ENCODE measurements at places on chromosomes 12 and 14.

DNA sequence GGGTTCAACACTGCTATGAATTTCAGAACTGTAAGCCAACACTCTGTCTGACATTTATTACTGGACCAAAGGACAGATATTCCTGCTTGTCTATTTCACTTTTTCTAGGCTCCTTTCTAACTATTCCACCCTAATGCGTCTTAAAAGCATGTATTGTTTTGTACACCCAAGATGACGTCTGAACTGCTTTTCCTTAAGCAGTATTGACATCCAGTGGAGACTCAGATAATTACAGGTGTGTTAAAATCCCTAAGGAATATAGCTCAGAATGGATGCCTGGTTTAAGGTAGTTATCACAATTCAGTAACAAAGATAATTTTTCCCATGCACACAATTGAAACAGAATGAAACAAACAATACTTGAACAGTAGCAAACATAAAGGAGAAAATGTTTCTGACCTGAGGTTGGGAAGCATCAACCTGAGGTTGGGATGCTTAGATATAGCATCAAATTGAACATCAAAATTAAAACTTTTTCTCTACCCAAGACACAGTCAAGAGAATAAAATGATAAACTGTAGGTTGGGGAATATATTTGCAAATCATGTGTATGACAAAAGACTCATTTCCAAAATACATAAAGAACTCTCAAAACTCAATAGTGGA lies 93.7 kb upstream of the PTPRR start:
- DNase-seq, result peak; percentile 5

DNA sequence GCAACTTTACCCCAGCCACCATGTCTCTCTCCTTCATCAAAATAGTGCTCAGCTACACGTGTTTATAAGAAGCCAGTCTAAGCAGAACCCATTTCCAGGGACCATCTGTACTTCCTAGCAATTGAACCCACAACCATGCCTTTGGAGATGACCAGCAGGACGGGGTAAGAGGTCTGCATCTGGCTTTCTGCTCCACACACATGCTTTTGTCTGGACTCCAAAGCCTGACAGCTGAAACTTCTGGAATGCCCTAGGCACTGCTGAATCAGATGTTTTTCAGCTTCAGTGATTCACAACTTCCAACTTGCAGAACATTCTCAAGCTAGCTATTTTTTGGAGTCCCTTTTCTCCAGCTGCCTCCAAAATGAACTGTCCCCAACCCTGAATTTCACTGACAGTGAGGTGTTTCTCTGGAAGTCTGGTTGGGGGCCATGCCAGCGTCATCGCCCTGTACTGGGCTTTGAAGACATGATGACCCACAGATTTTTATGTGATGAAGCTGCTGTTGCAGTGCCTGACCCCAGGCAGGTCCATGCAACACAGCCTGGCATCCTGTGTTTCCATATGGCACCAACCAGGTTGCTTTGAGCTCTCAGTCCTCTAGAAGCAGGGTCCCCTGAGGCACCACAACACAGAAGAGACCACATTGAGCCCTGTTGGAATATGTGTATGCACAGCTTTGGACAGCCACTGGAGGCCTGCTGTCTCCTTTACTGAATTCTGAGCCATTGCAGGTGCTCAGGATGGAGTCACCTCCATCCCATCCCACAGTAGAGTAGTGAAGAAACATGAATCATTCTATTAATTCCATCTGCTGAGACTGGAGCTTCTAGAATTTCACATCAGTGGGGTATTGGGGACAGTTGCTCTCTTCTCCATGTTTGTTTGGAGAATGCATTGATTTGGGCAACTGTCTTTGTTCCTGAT lies 80.2 kb downstream of the NUAK1 start:
- no peak for DNase-seq

- DNase-seq, result no peak
Measured at GRCh38 chr14:90428676-90429075, 31.8 kb downstream of the CALM1 start.

DNA sequence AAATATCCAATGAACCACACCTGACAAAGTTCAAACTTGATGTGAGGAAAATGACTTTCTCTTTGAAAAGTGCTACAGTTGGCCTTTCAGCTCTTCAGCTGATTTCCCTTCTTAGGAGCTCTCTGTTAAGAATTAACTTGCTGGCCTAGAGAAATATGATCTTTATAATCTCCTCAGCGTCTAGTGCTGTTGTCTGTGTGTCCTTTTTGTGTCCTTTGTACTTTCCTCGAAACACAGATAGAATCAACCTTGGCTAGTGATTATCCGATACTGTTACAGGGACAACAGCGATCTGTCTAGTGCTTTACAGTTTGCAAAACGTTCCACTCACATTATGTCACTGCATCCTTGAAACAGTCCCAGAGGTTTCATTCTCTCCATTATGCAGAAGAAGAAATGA lies 162.8 kb upstream of the RMST start:
- DNase-seq, result no peak

DNA sequence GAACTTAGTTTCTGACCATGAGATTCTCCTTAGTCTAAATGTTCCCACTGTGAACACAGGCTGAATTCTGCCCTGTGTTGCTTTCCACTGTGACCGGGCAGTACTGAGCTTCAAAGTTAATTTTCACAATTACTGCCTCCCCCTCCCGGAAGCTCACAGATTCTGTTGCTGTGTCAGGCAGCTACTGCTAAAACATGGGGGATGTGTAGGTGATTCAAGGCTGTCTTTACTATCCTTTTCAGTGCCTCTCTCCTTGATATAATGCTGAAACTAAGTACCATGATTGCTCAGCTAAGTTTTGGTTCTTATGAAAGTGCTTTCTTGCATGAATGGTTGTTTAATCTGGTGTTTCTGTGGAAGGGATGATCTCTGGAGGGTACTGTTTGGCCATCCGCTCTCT lies 428.3 kb upstream of the NOVA1 start:
- no peak for DNase-seq

- no peak for DNase-seq
Measured at GRCh38 chr12:91347481-91348214, 165.0 kb upstream of the DCN start.

DNA sequence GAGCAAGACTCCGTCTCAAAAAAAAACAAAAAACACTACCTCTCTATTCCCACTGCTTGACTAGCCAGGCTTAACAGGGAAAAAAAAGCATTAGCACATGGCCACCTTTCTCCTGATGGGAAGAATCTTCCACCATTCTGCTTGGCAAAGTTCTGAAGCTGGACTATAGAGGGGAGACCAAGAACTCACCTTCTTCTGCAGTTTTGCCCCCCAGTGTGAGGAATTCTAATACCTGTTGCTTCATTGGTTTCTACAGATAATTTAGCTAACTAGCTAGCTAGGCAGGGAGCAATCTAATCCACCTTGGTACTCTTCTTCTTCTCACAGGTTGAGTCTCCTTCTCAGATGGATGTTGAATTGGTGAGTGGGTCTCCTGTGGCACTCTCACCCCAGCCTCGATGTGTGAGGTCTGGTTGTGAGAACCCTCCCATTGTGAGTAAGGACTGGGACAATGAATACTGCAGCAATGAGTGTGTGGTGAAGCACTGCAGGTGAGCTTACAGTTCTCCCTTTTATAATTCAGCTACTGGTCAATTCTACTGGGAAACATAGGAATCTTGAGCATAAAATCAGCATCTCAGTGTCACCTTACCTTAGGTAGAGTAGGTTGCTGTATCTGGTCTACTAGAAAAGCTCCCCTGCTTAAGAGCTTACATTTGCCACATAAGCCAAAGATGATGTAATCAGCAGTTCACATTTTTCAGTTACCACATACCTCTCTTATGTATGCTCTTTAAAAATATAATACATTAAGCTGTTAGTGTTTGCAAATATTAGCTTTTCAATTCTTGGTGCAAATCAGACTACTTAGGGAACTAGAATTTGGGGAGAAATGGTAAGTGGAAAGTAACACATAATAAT lies 16.0 kb downstream of the METTL3 start:
- DNase-seq, result no peak

- no peak for DNase-seq
Measured at GRCh38 chr14:100165376-100165775, 5.9 kb upstream of the DEGS2 start.

GRCh38 chr12:109521831-109522230 lies 44.4 kb downstream of the UBE3B start:
- DNase-seq, result no peak

- no peak for DNase-seq
Measured at GRCh38 chr14:95835121-95835730, 41.4 kb upstream of the TUNAR start.

GRCh38 chr14:54223831-54224402 lies 172.9 kb upstream of the CDKN3 start:
- DNase-seq, result no peak

GRCh38 chr12:7966563-7966962 lies 30.6 kb upstream of the SLC2A3 start:
- DNase-seq, result no peak

GRCh38 chr14:75081660-75082229 lies 12.3 kb downstream of the ZC2HC1C start:
- no peak for DNase-seq

DNA sequence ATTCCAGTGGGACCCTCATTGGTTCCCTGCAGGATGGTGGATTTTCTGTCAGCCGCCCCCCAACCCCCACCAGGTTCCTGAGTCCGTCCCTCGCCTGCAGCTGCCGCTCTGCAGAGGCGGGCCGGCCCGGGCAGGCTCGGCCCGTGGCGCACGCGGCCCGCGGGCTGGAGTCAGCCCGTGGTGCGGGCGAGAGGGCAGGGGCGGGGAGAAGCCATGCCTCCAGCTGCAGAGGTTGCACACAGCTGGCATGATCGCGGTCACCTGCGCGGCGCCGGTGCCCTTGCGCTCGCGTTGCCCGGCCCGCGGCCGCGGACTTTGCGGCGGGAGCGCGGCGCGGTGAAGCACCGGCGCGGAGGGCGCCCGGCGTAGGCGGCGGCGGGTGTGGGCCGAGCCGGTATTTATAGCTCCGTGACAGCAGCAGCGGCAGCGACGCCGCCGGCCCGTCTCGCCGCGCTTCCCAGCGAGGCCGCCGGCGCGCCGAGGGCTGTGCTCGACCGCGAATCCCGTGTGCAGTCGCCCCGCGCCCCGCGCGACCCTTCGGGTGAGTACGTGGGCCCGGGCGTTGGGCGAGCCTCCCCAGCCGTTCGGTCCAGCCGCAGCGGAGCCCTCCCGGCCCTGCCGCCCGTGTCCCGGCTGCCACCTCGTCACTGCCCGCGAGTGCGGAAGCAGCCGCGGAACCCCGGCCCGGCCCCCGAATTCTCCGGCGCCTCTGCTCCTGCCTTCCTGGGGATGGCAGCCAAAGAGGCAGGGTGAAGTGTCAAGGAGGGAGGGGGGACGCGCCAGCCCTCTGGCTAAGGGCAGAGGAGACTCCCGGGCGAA lies at the start of gene TMEM117:
Gene TMEM117 (plus strand): TSS at position 426 of the 819 bp plus-strand sequence.
- DNase-seq, result peak; percentile 58

- no peak for DNase-seq
Measured at GRCh38 chr14:23719225-23719985, 83.2 kb downstream of the DHRS2 start.

DNA sequence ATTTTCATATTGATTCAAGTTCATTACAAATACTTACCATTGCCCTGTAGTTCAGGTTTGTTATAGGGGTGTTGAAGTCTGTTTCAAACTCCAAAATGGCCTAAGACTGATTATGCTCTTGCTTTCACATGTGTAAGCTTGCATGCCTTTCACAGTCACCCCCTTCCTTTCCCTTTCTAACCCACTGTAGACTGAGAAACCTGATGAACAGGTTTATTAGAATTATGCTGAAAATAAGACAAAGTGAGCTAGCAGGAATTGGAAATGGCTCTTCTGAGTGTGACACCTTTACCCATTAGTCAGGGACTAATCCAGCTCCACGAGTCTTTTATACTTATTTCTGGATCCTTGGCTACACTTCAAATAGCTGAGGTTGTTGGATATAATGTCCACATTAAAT lies 38.9 kb downstream of the FBXO33 start:
- no peak for DNase-seq

GRCh38 chr12:64456119-64456518 lies 4.2 kb downstream of the TBK1 start:
- DNase-seq, result no peak

- no peak for DNase-seq
Measured at GRCh38 chr12:92029902-92030586, 115.6 kb downstream of the BTG1 start.

GRCh38 chr14:26081043-26081442 lies 516.8 kb downstream of the NOVA1 start:
- no peak for DNase-seq

DNA sequence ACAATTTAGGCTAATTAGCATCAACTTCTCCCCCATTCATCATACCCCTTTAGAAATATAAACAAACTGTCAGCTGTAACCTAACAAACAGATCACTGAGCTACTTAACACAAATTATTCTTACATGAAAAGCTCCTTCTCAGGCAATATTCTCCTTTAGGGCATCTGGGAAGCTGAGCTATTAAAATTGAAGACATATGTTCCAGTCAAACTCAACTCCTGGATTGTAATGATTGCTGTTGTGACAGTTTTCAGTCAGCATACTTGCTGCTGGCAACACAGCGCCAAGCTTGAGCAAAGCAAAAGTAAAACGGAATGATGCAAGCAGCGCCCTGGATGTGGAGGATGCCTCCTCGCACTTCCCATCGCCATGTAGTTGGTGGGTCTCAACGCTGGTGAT lies 82.4 kb downstream of the SLC25A21 start:
- DNase-seq, result no peak

GRCh38 chr14:56794088-56794556 lies 16.2 kb downstream of the OTX2 start:
- no peak for DNase-seq

DNA sequence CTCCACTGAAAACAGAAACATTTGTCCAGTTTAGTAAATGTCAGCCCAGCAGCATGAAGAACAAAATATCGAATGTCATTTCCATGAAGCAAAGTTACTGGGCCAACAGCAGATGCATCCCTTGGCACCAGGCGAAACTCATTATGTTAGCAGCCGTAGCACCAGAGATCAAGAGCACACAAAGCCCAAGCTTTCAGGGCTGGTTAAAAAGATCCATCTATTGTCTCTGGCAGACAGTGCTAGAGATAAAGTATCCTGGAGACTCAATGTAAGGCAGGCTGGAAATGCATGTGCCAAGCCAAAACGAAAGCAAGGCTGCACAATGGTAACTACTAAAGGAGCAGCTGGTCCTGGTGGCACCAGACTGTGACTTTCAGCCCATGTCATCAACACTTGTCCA lies 120.3 kb upstream of the PLEKHG7 start:
- DNase-seq, result no peak

- DNase-seq, result no peak
Measured at GRCh38 chr14:79279645-79280597, 931.4 kb downstream of the DIO2 start.

DNA sequence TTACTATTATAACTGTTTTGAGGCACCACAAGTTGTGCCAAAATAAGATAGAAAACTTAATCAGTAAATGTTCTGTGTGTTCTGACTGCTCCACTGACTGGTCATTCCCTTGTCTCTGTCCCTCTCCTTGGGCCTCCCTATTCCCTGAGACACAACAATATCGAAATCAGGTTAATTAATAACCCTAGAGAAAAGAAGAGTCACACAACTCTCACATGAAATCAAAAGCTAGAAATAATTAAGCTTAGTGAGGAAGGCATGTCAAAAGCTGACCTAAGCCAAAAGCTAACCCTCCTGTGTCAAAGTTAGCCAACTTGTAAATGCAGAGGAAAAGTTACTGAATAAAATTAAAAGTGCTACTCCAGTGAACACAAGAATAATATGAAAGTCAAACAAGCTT lies 53.8 kb upstream of the CCDC196 start:
- no peak for DNase-seq

GRCh38 chr12:76124456-76124855 lies 40.0 kb upstream of the NAP1L1 start:
- no peak for DNase-seq

GRCh38 chr12:71071536-71072097 lies 86.2 kb downstream of the TSPAN8 start:
- DNase-seq, result no peak

- DNase-seq, result peak; percentile 86
Measured at GRCh38 chr12:98516111-98516873, 902 bp downstream of the TMPO start.

Measured in globus pallidus (tissue), 1 donor.